Naive thymus-derived CD8-positive, alpha-beta T cell (primary cell): ENCODE measurements at places on chromosomes 1 and 21.
A peak's percentile ranks its signal among the peaks of the same experiment; 100 is the strongest.

DNA sequence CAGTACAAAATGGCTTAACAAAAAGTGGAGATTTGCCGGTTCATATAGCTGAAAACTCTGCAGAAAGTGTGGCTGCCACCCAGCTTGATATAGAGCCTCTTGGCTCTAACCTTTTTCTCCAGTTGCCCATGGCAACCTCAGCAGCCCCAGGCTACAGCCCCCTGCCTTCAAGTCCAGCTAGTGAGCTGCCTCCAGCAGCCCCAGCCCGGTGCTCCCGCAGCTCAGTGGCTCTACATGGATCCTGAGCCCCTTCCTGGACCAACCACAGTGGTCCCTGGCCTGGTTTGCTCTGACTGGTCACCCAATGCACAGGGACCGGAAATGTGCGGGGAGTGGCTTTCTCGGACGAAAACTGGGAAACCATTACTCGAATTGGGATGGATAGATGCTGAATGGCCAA is 13.3 kb upstream of the ATF3 start:
- DNase-seq, result no peak

DNA sequence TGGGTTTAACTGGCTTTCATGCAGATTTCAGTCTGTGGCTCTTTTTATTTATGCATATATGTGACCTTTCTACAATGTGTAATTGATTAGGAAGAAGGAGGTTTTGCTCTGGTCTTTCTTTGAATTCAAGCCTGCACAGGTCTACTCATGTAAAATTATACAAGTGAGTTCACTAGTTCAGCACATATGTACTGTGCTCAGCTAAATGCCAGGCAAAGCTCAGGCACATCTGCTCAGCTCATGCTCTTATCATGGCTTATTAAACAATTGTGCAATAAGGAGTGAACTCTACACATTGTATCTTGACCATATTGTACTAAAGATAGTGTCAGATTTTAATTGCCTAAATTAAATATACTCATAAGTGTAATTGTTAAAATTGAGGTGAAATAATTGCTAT is 378.4 kb downstream of the ADGRL2 start:
- DNase-seq, result no peak

GRCh38 chr1:162215902-162216301 is 146.4 kb downstream of the NOS1AP start:
- DNase-seq, result no peak

GRCh38 chr1:241972703-241973369 is 15.3 kb downstream of the BECN2 start:
- DNase-seq, result no peak

DNA sequence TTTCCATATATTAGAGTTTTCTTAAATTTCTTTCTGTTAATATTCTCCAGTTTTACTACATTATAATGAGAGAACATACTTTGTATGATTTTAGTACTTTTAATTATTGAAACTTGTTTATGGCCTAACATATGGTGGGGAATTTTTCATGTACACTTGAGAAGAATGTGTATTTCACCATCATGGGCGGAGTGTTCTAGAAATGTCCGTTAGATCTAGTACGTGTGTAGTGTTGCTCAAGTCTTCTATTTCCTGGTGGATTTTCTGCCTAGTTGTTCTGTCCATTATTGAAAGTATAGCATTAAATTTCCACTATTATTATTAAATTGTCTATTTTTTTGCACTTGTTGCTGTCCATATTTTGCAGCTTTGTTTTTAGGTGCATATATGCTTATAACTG is 64.0 kb upstream of the RGS21 start:
- DNase-seq, result no peak

DNA sequence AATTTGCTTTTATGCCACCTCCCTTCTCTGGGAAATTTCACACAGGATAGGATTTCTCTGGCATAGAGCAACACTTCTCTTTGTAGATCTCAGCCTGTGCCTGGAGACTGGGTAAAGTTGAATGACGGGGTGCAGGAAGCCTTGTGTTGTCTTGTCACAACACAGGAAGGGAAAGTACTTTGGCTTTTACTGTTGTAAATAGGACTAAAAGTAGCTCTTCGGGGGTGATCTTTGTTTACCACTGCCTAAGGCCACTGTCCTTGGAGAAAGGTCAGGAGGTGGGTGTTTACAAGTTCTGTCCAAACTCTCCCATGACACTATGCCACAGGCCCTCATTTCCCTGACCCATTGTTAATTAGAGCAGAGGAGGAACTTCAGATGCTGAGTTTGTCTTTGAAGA is 139.7 kb downstream of the FGGY start:
- no peak for DNase-seq

DNA sequence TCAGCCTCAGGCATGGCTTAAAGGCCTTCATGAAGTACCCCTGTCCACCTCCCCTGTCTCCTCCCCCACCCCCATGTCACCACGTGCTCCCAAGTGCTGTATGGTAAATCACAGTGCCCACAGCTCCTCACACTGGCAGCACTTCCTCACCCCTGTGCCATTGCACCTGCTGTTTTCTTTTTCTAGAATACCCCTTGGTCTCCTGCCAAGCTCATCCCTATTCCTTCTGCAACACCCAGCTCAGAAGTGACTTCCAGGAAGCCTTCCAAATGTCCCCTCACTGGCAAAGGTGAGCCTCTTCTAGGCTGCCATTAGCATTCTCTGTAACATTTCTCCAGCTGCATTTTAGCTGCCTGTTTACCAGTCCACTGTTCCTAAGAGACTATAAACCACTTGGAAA is 9.4 kb downstream of the AKNAD1 start:
- DNase-seq, result no peak

DNA sequence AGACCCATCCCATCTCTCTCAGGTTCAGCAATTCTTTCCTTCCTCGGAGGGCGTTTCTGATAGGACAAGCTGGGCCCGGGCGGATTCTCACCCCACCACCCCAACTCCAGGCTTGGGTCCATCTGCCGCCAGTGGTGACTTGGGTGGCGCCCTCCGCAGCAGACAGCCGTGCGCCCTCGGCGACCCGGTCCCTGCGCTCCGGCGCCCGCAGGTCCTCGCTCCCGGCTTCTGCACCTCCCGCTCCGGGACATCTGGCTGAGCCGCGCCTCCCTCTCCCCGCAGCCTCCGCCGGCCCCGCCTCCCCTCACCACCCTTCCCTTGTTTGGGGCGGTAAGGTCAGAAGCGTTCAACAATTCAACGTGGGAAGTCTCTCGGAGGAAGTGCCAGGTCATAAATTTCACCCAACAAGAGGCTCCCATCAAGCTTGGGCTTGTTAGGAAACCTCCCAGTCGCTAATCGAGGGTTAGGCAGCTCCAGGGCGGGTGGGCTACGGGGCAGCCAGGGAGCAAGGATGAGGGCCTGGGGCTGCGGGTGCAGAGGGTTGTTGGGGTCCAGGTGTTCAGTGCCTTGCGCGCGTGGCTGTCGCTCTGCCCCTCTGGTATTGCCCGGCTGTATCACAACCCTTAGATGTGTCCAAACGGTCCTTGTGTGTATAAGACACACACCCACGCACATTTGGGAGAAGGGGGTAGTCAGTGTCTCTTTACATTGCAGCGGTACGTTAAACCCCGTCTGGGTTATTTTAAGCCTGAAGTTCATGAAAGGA is 39.8 kb downstream of the OLIG1 start:
- no peak for DNase-seq

DNA sequence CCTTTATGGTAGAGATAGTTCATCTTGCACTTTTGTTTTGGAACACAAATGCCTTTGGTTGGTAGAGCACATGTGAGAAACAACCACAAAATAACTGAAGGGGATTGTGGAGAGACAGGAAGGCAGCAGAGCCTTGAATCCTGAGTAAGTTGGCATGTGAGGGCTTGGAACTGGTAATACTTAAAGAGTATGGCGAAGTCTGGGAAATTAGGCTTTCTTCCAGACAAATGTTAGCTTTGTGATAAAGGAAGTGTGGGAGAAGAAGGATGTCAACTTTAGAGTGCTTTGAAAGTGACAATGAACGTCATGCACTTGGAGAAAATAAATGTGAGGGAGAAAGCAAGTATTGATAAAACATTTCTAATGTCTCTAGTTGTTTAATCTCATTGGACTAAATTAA is 476.3 kb upstream of the ZRANB2 start:
- DNase-seq, result no peak

DNA sequence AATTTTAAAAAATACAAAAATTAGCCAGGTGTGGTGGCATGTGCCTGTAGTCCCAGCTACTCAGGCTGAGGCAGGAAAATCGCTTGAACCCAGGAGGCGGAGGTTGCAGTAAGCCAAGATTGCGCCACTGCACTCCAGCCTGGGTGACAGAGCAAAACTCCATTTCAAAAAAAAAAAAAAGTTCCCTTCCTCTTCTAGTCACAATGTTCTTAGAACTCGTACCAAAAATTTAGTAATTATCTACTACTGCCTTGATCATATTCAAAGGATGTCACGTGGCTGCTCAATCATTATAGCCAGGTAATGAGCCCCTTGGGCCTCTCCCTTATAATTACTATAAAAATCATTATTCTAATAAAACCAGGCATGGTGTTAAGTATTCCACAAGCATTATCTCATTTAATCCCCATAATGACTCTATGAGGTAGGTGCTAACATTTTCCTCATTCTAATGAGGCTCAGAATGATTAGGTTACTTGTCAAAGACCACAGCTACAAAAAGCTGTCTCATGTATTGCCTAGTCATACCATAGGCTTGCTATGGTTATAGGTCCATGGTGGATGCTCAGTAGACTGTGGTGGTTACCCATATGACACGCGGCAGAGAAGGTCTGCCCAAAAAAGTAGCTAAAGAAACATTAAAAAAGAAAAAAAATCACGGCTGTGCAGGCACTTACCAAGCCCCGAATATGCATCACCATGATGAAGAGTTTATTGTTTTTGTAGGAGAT is 15.5 kb upstream of the PPP1R15B start:
- DNase-seq, result no peak

GRCh38 chr1:162353702-162354101 is 23.0 kb downstream of the SPATA46 start:
- DNase-seq, result no peak

GRCh38 chr1:92804721-92805201 is 19.9 kb upstream of the EVI5 start:
- no peak for DNase-seq

DNA sequence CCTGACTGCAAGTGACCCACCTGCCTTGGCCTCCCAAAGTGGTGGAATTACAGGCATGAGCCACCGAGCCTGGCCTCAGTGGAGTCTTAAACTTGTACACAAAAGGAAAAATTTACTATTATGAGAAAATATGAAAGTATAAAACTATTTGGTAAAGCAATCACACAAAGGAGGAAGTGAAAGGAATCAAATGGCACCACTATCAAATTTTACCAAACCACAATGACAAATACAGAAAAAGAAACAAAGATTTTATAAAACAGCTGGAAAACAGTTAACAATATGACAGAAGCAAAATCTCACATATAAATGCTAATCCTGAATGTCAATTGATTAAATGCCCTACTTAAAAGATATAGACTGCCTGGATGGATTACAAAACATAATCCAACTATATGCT is 42.1 kb upstream of the NEGR1 start:
- DNase-seq, result no peak

- no peak for DNase-seq
Observed at GRCh38 chr1:160662910-160663309, 16.1 kb upstream of the SLAMF1 start.

GRCh38 chr1:87853576-87854351 is 525.1 kb downstream of the LMO4 start:
- no peak for DNase-seq

DNA sequence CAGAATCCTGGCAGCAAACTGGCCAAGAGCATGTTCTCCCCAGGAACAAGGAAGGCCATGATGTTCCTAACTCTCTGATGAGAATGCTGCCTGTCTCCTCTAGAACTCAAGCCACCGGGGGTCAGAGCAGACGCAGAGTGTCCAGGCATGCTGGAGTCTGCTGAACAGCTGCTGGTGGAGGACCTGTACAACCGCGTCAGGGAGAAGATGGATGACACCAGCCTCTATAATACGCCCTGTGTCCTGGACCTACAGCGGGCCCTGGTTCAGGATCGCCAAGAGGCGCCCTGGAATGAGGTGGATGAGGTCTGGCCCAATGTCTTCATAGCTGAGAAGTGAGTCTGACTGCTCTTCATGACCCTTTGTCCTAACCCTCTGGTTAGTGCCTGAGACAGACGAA is 23.4 kb downstream of the STYXL2 start:
- DNase-seq, result no peak

DNA sequence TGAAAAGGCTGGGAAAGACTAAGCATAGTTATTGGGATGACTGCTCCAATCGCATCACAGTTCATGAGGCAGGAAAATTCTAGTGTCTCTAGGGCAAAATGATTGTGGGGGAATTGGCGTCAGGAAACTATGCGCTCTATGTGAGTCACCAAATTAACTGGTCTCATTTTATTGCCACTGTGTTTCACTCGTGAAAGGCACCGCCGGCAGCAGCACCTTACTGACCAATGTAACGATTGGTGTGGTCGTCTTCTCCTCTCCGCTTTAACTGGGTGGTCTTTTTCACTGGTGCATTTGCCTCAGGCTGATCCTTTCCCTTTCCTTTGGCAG is 83.5 kb downstream of the SPAG17 start:
- DNase-seq, result no peak

- DNase-seq, result peak; percentile 35
Observed at GRCh38 chr1:225845571-225846259, 35.8 kb downstream of the EPHX1 start.

DNA sequence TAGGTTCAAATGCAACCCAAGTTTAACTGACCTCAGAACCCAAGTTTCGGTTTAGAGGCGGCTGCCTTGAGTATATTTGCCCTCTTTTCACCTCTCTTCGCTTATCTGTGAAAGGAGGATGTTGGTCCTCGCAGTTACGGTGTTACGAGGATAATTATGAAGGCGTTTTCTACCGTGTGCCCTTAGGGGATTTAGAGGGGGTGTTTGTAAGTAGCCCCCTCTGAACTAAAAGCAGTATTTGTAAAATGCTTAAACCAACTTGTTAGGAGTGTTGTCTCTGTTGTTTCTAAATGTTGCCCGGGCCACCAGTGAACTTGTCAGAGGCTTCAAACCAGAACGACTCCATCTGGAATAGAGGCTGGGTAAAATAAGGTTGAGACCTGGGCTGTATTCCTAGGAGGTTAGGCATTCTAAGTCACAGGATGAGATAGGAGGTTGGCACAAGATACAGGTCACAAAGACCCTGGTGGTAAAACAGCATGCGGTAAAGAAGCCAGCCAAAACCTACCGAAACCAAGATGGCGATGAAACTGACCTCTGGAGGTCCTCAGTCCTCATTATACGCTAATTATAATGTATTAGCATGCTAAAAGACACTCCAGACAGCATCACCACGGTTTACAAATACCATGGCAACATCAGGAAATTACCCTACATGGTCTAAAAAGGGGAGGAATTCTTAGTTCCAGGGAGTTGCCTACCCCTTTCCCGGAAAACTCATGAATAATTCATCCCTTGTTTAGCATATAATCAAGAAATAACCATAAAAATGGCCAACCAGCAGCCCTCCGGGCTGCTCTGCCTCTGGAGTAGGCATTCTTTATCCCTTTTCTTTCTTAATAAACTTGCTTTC is 1.0 kb upstream of the PSRC1 start:
- DNase-seq, result no peak

DNA sequence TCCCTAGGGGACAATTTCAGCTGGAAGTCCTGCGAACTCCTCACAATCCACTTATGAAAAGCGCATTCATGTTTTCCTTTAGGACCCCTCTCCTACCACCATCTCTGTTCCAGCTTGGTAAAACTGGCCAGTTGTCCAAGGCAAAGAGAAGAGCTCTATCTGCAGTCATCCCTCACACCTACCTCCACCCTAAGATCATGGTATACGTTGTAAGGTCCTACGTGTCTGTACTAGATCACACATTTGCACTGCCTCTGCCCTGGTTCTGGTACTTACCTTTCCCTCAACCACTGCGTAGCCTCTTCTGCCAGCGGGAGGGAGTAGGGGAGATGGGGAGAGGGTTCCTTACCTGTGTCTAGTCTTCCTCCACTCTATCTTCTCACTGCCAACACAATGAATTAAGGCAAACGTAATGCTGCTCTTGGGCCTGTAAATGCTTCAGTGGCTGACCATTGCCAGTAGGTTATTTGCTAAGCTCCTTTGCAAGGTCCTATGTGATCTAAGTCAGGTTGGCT is 739 bp upstream of the NUP133 start:
- DNase-seq, result no peak
